ENCODE measurements at places on chromosomes 12 and 14. TPM values are rescaled to one million over a fixed set of nuclear protein-coding genes. Genes with fewer than 3 reads are reported as not detected.

The ZDHHC22 gene
- not detected for total RNA-seq

The CEBPE gene
- total RNA-seq = not detected

The AMN gene
- total RNA-seq = 0.10 TPM

The TCL1B gene
- total RNA-seq = not detected

The DNAJC22 gene
- 0.29 TPM for total RNA-seq

The IL26 gene
- not detected for total RNA-seq

The ZNF891 gene
- total RNA-seq = 0.98 TPM

The RTL1 gene
- not detected for total RNA-seq

The SLC10A1 gene
- total RNA-seq = not detected

The TAS2R7 gene
- total RNA-seq = 0.48 TPM

The ANO2 gene
- 58.5 TPM for total RNA-seq

The WNT1 gene
- total RNA-seq = not detected

The RFX4 gene
- total RNA-seq = not detected

The NCAPD2 gene
- 48.4 TPM for total RNA-seq

The RTN1 gene
- total RNA-seq = 0.10 TPM

The IL23A gene
- 0.76 TPM for total RNA-seq

The PPP1R36 gene
- total RNA-seq = 0.67 TPM

The KLHL33 gene
- total RNA-seq = not detected

The CDKN1B gene
- total RNA-seq = 32.9 TPM

The AICDA gene
- not detected for total RNA-seq

The DTX1 gene
- total RNA-seq = not detected

The MEG3 gene
- 11.0 TPM for total RNA-seq

The ESRRB gene
- total RNA-seq = not detected

The RIPK3 gene
- total RNA-seq = 4.9 TPM

The PIANP gene
- total RNA-seq = not detected

The RHEBL1 gene
- total RNA-seq = 1.3 TPM

The TSPAN19 gene
- total RNA-seq = not detected

The SERPINA5 gene
- 0.19 TPM for total RNA-seq

The PPM1H gene
- total RNA-seq = 4.3 TPM

The SLC2A14 gene
- total RNA-seq = not detected

The FIGNL2 gene
- total RNA-seq = 0.98 TPM

The DIO3 gene
- total RNA-seq = not detected

The GPR84 gene
- total RNA-seq = 0.38 TPM

The LRRC10 gene
- not detected for total RNA-seq

The BDKRB2 gene
- 0.38 TPM for total RNA-seq

The RNF41 gene
- 92.1 TPM for total RNA-seq

The TESPA1 gene
- not detected for total RNA-seq

The LALBA gene
- total RNA-seq = not detected

The NID2 gene
- 31.7 TPM for total RNA-seq

The ZNF641 gene
- 3.4 TPM for total RNA-seq

The MGP gene
- 247 TPM for total RNA-seq

The LRRC43 gene
- 3.3 TPM for total RNA-seq

The EIF2S3B gene
- total RNA-seq = 2.6 TPM

The RDH16 gene
- total RNA-seq = under 0.01 TPM

The CLEC4C gene
- not detected for total RNA-seq

The DAO gene
- total RNA-seq = not detected

The LMNTD1 gene
- total RNA-seq = 0.29 TPM

The SIX6 gene
- total RNA-seq = not detected

The BCL7A gene
- 9.1 TPM for total RNA-seq

The SNAPC1 gene
- 17.8 TPM for total RNA-seq

The SMIM41 gene
- 0.19 TPM for total RNA-seq

The NINJ2 gene
- 1.6 TPM for total RNA-seq

The TRIM9 gene
- under 0.01 TPM for total RNA-seq

The RNASE4 gene
- total RNA-seq = 20.9 TPM
